Kasumi-1 (cell line): ENCODE measurements at places on chromosomes 3 and 15.

GRCh38 chr3:10000686-10001085 is 14.0 kb upstream of the EMC3 start:
- DNase-seq, result no peak

DNA sequence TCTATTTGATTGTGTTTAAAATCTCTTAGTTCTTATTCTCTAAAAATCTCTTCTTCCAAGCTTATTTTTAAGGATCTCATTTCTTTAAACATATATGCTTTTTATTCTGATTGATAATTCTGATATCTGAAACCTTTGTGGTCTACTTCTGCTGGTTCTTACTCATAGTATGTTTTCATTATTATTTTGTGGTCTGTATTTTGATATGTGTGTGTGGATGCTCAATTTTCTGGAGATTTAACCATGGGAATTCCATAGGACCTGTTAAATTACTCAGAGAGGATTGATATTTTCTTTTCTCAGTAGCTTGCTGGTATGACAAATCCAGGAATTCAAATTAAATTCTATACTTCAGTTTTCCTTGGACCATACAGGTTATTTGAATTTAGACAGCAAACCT is 14.7 kb upstream of the HHLA2 start:
- no peak for DNase-seq

GRCh38 chr15:93179072-93179471 is 90.1 kb upstream of the RGMA start:
- DNase-seq, result no peak

GRCh38 chr15:25728816-25729215 is 134.3 kb downstream of the ATP10A start:
- no peak for DNase-seq

- no peak for DNase-seq
Measured at GRCh38 chr15:74385733-74386132, 18.3 kb upstream of the CYP11A1 start.

DNA sequence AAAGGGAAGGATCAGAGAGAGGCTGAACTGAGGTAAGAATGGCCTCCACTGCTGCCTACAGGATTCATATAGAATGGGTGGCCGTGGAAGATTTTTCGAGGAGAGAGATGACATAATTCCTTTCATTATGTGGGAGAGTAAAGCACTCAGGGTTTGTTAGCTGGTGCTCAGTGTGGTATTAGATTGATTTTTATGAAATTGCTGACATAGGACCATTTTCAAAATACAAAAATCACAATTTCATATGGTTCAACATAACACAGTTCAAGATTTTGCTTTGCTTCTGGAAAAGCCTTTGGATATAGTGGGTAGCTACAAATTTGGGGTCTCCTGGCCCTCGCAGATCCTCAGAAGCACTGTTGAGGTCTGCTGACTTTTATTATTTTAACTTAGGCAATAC is 95.4 kb downstream of the KCNAB1 start:
- DNase-seq, result no peak

- DNase-seq, result no peak
Measured at GRCh38 chr3:98796334-98796733, 33.2 kb downstream of the ST3GAL6 start.

DNA sequence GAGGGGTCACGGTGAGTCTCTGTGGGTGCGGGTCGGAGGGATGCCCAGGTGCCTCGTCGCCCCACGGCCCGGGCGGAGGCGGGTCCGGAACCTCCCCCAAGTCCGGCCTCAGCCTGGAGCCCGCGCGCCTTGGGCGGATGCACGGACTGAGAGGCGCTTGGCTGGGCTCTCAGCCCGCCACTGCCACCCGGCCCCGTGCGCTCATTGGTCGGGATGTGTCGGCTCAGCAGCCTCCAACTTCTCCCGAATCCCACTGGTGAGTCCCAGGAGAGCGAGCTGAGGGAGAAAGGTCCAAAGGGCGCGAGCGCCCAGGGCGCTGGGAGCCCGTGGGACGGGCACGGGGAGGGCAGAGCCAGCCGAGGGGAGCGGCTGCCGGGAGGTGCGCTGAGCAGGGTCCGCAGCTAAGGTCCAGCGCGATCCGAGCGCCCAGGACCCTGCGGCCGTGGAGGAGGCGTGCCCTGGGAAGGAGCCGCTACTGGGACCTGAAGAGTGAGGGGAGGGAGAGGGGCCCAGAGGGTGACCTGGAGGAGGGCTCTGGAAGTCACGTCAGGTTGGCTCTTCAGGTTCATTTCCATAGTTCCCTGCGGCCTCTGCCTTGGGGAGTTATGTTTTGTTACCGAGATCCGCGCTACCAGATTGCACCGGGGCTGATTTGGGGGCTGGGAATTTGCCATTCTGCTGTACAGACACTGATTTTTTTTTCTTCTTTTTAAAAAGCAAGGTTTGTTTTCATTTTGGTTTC is at the start of gene MME:
Gene MME, plus strand, starts transcription at position 574 of the 742 bp plus-strand sequence. CDS start 3,849 bp downstream, outside the sequence.
- no peak for DNase-seq

DNA sequence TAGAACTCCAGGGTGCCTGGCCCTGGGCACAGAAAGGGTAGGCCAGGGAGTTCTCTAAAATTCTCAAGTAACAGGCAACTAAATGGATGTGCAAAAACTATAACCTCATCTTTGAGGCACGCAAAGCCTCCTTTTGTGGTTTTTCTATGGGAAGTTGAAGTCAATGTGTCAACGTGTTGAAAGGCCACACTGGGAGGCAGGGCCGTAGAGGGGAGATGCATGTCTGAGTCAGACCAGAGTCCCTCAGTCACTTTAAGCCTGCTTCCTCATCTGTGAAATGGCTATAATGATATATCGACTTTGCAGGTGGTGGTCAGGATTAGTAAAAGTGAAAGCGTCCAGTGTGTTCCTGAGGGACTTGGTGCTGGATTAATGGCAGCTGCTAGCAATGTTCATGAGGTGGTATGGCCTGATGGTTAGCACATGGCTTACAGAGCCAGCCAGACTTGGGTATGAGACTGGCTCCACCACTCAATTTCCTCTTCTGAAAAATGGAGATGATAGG is 17.0 kb downstream of the TGM5 start:
- peak; percentile 84 for DNase-seq

- DNase-seq, result no peak
Measured at GRCh38 chr3:171802590-171802956, 7.7 kb downstream of the PLD1 start.

- peak; percentile 55 for DNase-seq
Measured at GRCh38 chr3:134485075-134485717, 589 bp downstream of the ANAPC13 start.
